Dermis lymphatic vessel endothelial cell (primary cell): ENCODE measurements at places on chromosomes 2 and 18. TPM values are rescaled to one million over a fixed set of nuclear protein-coding genes. Genes with fewer than 3 reads are reported as not detected.

The KLHL29 gene
- total RNA-seq = 2.5 and 2.8 TPM in 2 replicates

The TP53I3 gene
- total RNA-seq = 40.9 and 46.1 TPM in 2 replicates

The SERPINB13 gene
- total RNA-seq = not detected in 2 replicates

The XDH gene
- total RNA-seq = not detected in 2 replicates

The CHST9 gene
- total RNA-seq = under 0.01 TPM in 1 of 2 replicates, not detected in the other

The PIEZO2 gene
- 311 and 447 TPM in 2 replicates for total RNA-seq

The SH3RF3 gene
- 4.6 and 7.0 TPM in 2 replicates for total RNA-seq

The AFF3 gene
- total RNA-seq = 0.11 TPM in 1 of 2 replicates, not detected in the other

The PREPL gene
- total RNA-seq = 10.7 and 14.7 TPM in 2 replicates
